ENCODE measurements at places on chromosomes 12 and 14.
A peak's percentile ranks its signal among the peaks of the same experiment; 100 is the strongest.

DNA sequence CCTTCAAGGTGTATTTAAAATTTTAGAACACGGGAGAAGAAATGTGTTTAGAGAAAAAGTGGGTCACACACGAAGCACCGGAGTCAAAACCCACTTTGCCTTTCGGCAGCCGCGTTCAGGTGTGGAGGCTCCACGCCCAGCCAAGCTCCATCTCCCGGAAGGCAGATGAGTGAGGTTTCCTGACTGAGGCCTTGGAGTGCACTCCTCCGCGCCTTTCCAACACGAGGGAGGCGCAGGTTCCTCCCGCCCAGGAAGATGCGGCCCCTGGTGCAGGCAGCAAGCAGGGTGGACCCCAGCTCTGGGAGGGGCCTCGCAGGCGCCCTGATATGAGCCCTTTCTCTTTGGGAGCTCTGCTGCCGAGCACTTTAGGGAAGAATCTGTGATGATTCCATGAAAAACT is 22.5 kb downstream of the MTA1 start:
- DNase-seq, result no peak

DNA sequence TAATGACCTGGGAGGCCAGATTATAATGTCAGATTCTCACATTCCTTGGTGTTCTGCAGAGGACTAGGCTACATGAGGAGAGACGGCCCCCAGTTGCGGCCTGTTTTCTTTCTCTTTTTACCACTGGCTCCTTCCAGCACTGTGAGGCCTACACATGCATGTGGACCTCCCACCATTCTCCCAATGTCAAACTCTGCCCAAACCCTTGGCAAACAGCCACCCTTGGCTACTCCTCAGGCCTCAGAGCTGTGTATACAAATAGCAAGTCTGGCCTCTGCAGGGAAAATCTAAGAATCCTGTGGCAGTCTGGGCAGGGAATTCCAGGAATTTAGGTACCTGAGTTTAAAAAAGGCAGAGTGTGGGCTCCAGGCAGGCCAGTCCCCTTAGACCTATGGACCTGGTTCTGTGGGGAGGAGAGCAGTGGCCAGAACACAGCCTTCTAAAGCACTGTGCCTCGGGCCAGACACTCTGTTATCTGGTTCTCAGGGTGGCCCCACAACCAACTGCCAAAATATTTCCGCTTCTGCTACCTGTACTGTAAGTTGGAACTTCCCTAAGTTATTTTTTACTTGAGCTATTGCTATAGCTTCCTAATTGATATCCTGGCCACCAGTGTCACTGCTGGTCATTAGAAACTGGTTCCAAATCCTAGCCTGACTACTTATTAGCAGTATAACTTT is 19.9 kb upstream of the NEDD1 start:
- DNase-seq, result no peak

- peak; percentile 54 for DNase-seq
These were observed 224.6 kb upstream of the FOXN3 start for GRCh38 chr14:89641495-89642175.

DNA sequence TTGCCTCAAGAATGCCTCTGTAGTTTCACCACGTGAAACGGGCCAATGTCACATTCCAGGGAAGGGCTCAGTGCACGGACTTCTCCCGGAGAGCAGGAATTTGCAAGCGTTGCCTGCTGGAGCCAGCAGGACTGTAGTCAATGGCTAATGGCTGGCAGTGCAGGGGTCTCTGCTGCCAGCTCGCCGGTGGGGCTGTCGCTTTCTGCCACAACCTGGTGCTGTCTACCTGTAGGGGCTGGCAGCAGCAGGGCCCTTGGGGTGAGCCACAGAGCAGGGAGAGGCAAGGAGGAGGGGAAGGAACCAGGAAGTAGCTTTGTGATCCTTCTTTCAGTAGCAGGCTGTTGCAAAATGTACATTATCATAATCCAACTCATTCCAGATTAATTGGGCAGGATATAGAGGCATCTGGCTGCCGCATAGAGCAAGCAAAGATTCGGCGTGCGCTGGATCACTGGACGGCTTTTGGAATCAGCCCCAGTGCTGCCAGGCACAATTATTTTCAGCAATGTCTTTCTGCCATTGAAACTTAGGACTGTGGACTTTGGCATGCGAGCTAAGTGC is 114.1 kb downstream of the PAPOLA start:
- DNase-seq, result no peak

DNA sequence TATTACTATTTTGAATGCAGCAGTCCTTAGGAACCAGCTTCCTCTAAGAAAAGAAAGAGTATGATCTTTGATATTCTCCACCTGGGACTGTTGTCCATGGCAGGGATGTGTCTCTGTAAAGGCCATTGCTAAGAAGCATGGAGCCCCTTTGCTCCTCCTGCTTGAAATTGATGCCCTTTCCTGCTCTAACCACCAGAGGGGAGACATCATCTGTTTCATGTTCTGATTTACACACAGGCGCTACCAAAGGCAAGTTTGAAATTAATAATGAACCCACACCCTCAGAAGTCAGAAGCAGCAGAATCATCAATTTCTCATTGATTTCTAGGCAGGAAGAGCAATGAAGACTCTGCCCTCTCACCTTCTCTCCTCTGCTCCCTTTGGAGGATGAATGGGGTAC is 253.8 kb downstream of the RMST start:
- no peak for DNase-seq

- DNase-seq, result no peak
These were observed 183.8 kb upstream of the ARHGAP5 start for GRCh38 chr14:31893221-31893757.

GRCh38 chr14:95199298-95199983 is 42.1 kb upstream of the DICER1 start:
- DNase-seq, result no peak

DNA sequence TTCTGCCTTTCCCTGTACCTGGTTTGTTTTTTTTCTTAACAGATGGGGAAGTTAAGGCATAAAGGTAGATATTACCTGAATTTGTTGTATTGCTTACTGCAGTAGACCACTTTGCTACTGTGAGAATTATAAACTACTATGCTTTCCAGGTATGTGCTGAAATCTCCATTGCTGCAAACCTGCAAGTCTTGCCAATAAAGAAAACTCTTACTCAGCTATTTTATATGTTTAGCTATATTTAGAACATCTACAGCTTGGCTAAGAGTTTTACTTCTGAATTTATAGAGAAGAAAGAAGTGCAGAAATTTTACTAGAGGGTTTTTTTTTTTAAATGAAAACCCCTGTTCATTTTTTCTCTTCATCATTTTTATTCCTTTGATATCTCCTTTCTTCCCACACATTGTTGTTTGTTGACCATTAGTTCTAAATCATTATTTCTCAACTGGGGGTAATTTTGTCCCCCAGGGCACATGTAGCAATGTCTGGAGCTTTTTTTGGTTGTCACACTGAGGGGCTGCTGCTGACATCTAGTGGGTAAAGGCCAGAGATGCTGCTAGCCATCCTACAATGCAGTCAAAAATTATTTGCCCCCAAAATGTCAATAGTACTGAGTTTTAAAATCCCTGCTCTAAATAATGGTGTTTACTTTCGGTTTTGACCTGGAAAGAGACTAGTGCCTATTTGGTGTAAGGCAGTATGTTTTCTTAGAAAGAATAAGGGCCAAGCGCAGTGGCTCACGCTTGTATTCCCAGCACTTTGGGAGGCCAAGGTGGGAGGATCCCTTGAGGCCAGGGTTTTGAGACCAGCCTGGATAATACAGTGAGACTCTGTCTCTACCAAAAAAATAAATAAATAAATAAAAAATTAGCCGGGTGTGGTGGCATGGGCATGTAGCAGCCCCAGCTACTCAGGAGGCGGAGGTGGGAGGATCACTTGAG is 48.6 kb downstream of the PCNX1 start:
- DNase-seq, result peak; percentile 54

All from CD4-positive, alpha-beta T cell treated with Interleukin-6 at 100 ng/mL for 8 hours (primary cell).